Amygdala (tissue), 56 donors: ENCODE measurements at places on chromosomes 13 and 19.

DNA sequence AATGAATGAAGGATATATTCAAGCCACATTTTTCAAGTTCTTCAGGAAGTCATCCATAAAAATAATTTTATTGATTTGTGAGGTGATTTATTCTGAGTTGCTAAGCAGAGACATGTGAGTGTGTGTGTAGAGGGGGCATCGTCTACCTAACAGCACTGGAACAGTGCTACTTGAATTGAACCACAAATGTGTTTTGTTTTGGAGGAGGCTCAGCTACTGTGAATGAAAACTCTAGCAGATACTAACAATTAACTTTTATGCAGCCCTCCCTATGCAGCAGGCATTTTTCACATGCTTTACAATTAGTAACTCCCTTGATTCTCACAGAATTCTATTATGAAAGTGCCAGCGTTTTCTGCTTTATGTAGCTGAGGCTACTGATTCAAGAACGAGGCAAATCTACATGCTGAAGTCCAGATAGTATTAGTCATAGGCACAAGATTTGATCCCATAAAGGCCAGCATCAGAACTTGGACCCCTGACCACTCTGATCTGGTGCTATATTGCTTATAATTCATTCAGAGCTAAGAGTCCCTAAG is 103.7 kb downstream of the MYO16 start:
- no peak for DNase-seq

- DNase-seq, result no peak
These were observed 162.7 kb downstream of the TBC1D4 start for GRCh38 chr13:75319254-75319653.

DNA sequence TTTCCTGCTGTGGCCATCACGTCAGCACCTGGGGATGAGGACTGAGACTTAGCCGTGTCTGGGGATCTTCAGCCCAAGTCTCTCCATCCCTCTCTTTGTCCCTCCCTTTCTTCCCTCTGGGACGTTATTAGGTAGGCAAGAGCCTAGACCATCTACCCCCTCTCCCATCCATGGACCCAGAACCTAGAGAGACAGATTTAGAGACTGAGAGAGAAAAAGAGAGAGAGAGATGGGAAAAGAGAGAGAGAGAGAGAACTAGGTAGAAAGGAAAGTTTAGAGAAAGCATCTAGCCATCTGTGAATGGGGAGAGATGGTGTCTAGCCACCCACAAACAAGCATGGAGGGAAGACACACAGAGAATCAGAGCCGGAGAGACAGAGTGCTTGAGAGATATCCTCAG is 473 bp downstream of the KLK4 start:
- no peak for DNase-seq

DNA sequence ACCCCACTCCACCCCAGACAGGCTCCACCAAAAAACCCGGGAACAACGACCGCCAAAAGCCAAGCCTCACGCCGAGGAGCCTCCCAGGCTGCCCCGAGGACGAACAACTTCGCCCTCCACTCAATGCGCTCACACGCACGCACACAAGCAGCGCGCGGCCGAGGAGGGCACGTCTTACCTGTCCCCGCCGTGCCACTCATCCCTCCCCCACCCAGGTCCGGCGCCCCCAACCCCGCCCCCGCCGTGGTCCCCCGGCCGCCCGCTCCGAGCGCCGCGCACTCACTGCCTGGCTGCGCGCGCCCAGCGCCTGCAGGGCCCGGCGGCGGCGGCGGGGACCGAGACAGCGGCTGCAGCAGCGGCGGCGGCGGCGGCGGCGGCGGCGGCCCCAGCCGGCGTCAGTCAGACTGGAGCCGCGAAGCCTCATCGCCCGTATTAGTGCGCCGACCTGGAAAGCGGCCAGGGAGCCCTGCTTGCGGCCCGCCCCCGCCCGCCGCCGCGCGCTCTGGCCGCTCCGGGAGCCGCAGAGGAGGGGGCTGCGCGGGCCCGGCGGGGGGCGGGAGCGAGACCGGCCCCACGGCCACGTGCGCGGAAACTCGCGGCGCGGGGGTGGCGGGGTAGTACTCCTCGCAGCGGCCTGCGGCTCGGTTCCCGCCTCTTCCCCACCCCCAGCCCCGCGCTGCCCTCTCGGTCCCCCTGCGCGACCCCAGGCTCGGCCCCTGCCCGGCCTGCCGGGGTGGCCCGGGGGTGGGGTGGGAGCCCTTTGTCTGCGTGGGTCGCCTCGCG is at the start of gene SMAD9:
Gene SMAD9 (minus strand): TSS at position 406 of the 783 bp plus-strand sequence. CDS start 40,549 bp downstream, outside the sequence.
- no peak for DNase-seq

- no peak for DNase-seq
These were observed at the start of gene CEACAM1 for GRCh38 chr19:42528354-42529247. Gene CEACAM1, minus strand, starts transcription at chr19:42528481. Its CDS starts 107 bp downstream, at chr19:42528374.

- DNase-seq, result no peak
These were observed 28.0 kb downstream of the CARS2 start for GRCh38 chr13:110677731-110678545.

- no peak for DNase-seq
These were observed 4.0 kb upstream of the RFXAP start for GRCh38 chr13:36815062-36815461.

- DNase-seq, result no peak
These were observed 103.8 kb downstream of the KL start for GRCh38 chr13:33119856-33120543.

GRCh38 chr19:35195830-35196229 is 32.7 kb downstream of the FAM187B start:
- no peak for DNase-seq

- DNase-seq, result no peak
These were observed 1444.1 kb downstream of the SLITRK5 start for GRCh38 chr13:89115307-89115706.

DNA sequence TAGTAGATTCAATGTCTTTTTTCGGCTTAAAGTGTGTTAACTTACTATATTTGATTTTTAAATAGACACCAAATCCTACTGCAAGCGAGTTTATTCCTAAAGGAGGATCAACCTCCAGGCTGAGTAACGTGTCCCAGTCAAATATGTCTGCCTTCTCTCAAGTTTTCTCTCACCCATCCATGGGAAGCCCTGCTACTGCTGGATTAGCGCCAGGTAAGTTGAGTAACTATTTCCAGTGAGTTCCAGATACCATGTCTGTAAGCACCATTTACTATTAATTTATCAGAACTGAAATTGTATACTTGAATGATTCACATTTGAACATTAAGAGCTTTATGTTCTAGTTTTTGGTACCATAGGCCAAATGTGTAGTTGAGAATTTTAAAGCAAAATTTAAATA is 81.8 kb downstream of the PAN3 start:
- no peak for DNase-seq

DNA sequence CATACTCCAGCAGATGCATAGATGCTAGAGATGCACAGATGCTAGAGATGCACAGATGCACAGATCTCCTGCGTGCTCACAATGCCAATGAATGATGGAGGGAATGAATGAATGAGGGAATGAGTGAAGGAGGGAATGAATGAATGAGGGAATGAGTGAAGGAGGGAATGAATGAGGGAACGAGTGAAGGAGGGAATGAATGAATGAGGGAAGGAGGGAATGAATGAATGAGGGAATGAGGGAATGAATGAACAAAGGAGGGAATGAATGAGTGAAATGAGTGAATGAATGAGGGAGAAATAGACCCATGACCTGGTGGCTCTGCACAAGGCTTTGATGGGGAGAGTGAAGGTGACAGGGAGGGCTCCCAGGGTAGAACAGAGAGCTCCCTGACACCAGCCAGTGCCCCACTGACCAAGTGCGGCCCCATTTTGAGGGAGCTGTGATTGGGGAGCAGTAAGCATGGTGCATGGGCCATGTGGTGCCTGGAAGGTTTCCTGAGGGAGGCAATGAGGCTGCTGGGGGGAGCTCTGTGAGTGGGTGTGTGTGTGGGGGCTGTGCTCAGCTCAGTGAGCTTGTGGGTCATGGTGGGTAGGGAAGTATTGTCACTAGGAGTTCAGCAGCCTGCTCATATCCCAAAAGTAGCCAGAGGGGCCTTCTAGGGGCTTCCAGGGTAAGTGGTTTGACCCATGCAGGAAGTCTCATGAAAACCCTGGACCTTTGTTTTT is 12.7 kb downstream of the SLC27A1 start:
- no peak for DNase-seq

DNA sequence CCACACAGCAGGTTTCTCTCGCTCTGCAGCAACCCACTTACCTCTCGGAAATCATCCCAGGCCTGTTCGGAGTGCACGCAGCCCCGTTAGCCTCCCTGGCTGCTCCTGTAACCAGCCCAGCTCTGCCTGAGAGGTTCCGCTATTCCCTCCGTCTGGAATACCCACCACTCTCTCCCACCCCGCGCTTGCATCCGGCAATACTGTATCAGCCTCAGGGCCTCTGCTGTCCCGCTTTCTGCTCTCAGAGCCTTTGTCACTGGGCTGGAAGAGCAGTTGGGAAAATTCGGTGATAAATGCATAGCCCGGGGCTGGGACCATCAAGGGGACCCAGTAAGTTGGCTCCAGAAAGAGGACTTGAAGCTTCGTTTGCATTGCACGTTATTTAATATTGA is 759 bp upstream of the TLE6 start:
- DNase-seq, result no peak

GRCh38 chr13:113216254-113217048 is 7.0 kb downstream of the CUL4A start:
- DNase-seq, result no peak

- DNase-seq, result no peak
These were observed 18.2 kb downstream of the LRRC4B start for GRCh38 chr19:50549927-50550593.

DNA sequence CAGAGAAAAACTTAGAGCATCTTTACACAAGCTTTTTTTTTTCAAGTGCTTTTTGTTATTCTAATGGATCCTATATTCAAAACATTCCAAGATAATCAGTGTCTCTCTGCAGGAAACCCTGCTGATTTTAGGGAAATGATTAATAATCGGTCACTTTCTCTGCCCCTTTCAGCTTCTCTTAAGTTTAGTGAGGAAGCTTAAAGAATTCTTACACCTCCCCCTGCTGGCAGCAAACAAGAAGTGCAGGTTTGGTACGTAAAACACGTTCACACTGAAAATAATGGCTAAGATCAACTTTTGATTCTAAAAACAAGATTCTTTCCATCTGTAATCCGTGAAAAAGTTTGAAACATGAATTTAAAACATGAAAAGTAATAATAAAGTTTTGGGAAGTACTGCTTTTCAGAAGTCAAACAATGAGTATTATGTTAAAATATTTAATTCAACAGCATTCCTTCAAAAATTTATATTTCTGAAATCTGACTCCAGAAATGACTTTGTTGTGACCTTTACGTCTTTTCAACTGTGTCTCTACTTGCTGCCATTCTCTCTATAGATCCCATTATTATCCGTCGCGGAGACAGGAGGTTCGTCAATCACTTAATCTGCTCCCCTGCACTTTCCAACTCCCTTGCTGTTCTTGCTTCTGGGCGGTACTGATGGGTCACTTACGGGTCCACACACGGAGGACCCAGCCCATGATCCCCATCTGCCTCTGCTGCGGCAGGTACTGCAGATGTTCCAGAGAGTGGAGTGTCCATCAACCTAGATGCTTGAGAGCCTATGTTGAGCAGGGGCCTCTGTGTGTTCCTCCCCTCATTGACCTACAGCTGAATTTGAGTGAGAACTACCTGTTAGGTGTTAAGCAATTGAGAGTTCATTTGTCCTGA is 203.1 kb upstream of the EDNRB start:
- no peak for DNase-seq

DNA sequence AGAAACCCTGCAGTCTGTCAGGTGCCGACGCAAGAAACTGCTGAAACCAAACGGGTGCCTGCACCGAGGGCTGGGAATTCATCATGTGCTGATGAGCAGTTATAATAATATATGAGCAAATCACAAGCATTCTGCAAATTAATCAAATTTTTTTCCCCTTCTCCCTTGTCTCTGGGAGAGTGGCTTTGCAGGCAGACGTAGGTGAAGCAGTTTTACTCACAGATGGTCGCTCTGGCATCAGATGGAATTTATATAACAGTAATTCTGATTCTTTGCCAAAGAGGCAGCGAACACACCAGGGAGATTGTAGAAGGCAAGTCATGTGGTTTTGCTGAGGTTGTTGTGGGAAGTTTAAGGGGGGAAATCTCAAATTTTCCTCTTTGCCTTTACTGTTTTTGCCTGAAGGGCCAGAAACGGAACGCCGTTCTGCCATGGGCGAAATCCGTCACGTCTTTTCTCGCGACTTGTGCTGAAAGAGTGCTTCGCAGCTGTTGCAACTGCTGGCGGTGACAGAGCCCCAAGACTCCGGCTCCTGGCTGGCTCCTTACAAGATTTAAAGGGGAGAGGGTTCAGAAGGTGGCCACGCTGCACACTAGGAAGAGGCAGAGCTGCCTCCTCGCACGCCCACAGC is 320.1 kb downstream of the ZNF536 start:
- DNase-seq, result no peak

GRCh38 chr13:27667946-27668345 is 46.3 kb downstream of the POLR1D start:
- DNase-seq, result no peak

DNA sequence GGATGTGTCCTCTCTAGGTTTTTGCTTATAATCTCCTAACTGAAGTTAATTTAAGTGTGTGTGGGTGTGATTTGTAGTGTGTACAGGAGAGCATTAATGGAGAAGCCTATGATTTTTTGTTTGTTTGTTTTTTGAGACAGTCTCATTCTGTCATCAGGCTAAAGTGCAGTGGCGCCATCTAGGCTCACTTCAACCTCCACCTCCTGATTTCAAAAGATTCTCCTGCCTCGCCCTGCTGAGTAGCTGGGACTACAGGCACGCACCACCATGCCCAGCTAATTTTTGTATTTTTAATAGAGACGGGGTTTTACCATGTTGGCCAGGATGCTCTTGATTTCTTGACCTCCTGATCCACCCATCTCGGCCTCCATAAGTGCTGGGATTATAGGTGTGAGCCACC is 20.6 kb downstream of the ZNF701 start:
- no peak for DNase-seq

- DNase-seq, result peak; percentile 42
These were observed 1.1 kb downstream of the SAFB2 start for GRCh38 chr19:5621311-5621944.

GRCh38 chr13:34458756-34459715 is 483.0 kb upstream of the NBEA start:
- DNase-seq, result no peak

GRCh38 chr13:27638521-27638920 is 16.8 kb downstream of the POLR1D start:
- no peak for DNase-seq

DNA sequence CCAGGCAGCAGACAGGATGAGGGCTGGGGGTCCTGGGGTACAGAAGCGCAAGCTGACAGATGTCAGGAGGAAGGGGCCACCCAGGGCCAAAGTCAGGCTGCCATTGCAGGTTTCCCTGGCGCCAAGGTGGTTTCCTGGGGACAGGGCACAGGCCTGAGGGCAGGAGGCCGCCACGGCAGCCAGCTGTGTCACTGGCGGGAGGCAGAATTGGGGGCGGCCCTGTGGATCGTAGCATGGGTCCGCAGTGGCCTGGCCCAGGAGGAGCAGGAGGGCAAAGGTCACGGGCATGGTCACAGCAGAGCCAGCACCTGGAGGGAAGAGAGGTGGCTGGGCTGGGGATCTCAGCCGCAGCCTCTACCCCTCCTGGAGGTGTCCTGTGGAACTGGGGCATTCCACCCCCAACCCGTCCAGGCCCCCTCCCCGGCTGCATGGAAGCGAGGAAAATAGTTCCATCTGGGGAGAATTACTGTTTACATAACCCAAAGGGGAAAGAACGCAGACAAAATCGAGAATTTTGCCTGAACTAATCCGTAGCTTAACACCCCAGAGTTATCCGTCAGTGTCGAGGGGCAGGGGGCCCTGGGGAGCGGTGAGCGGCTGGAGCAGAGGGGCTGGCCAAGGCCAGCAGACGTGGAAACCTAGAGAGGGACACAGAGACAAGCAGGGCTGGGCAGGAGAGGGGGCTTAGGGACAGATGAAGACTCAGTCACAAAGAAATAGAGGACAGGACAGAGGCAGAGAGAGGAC is 1.9 kb downstream of the NTN5 start:
- DNase-seq, result no peak
